ELF-1 (cell line): ENCODE measurements at places on chromosomes 12 and 14.

GRCh38 chr12:81718616-81719015, 40.5 kb downstream of the PPFIA2 start:
- no peak for DNase-seq

GRCh38 chr12:33439587-33440011, at the start of gene SYT10:
Gene SYT10 (minus strand): TSS chr12:33439819. CDS start chr12:33439522, 297 bp downstream.
- DNase-seq, result peak; percentile 78

GRCh38 chr12:12958886-12959285, 6.9 kb upstream of the GPRC5D start:
- no peak for DNase-seq

GRCh38 chr12:102423462-102423861, 56.9 kb downstream of the IGF1 start:
- no peak for DNase-seq

- no peak for DNase-seq
Observed at GRCh38 chr14:39851202-39851601, 419.0 kb upstream of the FBXO33 start.

DNA sequence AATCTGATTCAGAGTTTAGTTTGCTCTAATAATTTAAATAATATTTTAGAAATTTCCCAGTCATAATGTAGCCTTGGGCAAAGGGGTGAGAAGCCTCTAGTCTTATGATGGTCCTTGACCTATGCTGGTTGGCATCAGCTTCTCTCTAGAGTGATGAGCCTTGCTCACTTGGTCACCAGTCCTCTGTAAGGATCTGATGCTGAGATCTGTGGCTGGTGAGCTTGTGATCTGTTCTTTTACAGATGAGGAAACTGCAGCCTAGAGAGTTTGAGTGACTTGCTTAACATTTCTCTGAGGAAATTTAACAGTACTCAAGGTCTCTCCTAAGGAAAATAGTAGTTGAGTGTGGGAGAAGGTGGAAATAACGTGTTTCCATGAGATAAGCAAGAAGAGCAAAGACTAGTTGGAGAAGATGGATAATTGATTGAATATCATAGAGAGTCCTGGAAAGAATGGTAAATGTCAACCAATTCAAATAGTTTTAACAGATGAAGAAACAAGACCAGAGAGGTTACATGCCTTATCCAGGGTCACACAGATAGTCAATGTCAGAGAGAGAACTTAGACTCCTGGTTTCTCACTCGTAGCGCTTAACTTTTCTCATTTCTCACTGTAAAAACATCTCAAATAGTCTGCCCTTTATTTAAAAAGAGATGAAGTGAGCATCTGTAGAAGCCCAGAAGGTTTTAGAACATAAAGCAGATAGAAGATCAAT, 89.7 kb upstream of the ETV6 start:
- no peak for DNase-seq

GRCh38 chr14:100574642-100575031, 12.6 kb downstream of the BEGAIN start:
- DNase-seq, result no peak

DNA sequence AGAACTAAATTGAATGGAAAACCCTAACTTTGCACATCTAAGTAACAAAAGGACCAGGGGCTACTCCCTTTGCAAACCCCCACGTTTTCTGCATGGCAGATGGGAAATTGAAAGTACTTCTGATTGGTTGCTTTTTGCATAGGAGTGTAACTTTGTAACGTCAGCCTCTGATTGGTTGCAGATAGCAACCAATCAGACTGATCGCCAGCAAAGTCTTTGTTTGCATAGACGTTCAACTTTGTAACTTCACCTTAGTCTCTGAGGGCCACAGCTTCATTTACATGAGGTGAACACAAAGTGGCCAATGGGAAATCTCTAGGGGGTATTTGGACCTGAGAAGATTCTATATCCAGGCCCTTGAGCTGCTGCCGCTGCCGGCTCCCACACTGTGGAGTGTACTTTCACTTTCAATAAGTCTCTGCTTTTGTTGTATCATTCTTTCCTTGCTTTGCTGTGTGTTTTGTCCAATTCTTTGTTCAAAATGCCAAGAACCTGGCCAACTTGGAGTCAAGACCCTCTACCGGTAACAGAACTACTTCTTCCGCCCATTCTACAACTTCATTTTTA, 102.5 kb upstream of the PRICKLE1 start:
- no peak for DNase-seq

DNA sequence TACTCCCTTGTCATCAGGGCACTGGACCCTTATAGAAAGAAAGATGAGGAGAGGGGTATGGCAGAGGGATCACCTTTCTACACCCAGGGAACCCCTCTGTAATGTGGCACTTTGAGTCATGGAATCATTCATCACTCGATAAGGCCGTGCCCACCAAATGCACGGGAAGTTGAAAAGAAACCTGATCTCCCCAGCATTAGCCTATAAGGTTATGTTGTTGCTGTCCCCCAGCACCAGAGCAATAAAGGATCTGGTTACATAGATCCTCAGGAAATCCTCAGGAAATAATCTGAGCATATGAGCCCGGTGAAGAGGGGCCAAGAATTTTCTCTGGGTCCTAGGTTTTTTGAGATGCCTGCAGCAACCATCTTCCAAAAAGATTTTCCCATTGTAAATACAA, 148.8 kb upstream of the CRY1 start:
- DNase-seq, result no peak

DNA sequence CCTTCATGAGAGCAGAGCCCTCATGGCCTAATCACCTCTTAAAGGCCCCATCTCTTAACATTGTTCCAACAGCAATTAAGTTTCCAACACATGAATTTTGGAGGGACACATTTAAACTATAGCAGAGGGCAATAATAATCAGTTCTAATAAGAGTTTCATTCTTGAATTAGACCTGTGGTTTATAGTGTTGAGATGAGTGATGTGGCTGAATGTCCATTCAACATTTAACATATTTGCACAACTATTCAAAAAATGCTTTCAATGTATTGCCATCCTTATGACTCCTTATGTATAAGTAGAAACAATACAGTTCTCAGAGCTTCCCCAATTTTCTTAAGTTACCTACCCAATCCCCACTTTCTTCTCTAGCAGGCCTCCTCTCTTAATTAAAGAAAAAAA, 21.5 kb downstream of the KLHL28 start:
- no peak for DNase-seq

GRCh38 chr12:120121766-120122293, 5.3 kb upstream of the RAB35 start:
- DNase-seq, result no peak

GRCh38 chr14:68730811-68731425, 61.9 kb downstream of the ZFP36L1 start:
- peak; percentile 79 for DNase-seq

DNA sequence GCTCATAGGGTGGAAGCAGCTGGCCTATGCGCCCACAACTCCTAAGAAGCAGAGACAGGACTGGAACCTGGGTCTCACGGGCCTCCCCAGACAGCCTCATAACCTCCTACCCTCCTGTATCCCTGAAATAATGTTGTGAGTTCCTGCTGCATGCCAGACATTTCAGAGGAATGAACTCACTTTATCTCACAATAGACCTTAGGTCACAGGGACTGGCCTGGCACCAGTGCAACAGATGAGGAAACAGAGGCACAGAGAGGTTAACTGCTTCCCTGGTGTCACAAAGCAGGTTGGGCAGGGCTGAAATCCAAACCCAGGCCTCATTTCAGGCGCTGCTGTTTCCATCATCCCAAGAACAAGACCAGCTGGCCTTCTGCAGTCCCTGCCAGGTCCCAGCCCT, 5.3 kb downstream of the PHETA1 start:
- DNase-seq, result no peak
